ENCODE measurements at places on chromosomes 4 and X.

GRCh38 chrX:15320297-15320696 is 4.9 kb upstream of the ASB11 start:
- no peak overlapping the region for H3K27ac ChIP-seq
- no peaks in the 10 kb centered on the region for H3K4me1 ChIP-seq
- peaks cover 25% of the 10 kb centered on the region for H3K36me3 ChIP-seq
- no peaks in the 10 kb centered on the region for H3K27me3 ChIP-seq

GRCh38 chr4:14184265-14184664 is 556.7 kb upstream of the BOD1L1 start:
- no peaks in the 10 kb centered on the region for H3K36me3 ChIP-seq
- no peak for DNase-seq
- peaks cover 3% of the 10 kb centered on the region for H3K4me1 ChIP-seq
- H3K4me3 ChIP-seq = no peak overlapping the region

DNA sequence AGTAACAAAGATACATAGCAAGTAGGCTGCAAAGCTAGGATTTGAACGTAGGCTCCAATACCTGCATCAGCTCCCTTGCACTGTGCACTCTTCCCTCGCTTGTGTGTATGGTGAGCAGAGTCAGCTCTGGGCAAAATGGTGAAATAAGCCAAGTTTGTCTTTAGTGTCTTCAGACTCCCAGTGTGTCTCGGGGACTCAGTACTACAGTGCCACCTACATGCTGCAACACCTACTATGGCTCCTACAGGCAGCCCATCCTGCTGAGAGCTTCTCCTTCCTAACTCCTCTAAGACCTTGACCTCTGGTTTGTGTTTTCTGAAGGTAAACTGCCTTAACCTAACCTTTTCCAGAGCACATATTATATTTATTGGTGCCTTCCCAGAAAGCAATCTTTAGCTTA is 42.5 kb downstream of the RTL9 start:
- H3K4me3 ChIP-seq = no peak overlapping the region
- DNase-seq = no peak
- H3K27ac ChIP-seq = no peak overlapping the region
- no peaks in the 10 kb centered on the region for H3K36me3 ChIP-seq
- H3K27me3 ChIP-seq = peaks cover 2% of the 10 kb centered on the region

GRCh38 chr4:183253451-183253850 is 66.6 kb downstream of the CLDN22 start:
- no peaks in the 10 kb centered on the region for H3K36me3 ChIP-seq
- H3K4me3 ChIP-seq = no peak overlapping the region
- H3K27ac ChIP-seq = no peak overlapping the region

DNA sequence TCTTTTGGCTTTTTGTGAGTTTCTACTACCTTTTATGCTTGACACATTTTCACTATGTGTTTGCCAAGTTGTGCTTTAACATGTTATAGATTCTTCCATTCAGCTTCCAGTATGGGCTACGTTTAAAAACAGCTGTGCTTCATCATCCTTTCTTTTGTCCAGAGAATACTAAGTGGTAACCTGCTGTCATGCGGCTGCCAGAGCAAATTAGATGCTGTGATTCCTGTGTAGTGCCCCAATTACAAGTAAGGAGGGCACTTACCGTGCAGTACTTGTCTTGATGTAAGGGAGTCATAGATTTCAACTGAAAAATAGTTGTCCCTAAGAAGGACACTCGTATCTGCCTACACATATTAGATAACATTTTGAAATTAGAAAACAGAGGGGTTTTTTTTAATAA is 531.8 kb upstream of the GALNTL6 start:
- no peaks in the 10 kb centered on the region for H3K36me3 ChIP-seq
- no peak overlapping the region for H3K27ac ChIP-seq
- no peaks in the 10 kb centered on the region for H3K27me3 ChIP-seq
- H3K4me3 ChIP-seq = no peak overlapping the region
- no peak for DNase-seq
- no peaks in the 10 kb centered on the region for H3K4me1 ChIP-seq

DNA sequence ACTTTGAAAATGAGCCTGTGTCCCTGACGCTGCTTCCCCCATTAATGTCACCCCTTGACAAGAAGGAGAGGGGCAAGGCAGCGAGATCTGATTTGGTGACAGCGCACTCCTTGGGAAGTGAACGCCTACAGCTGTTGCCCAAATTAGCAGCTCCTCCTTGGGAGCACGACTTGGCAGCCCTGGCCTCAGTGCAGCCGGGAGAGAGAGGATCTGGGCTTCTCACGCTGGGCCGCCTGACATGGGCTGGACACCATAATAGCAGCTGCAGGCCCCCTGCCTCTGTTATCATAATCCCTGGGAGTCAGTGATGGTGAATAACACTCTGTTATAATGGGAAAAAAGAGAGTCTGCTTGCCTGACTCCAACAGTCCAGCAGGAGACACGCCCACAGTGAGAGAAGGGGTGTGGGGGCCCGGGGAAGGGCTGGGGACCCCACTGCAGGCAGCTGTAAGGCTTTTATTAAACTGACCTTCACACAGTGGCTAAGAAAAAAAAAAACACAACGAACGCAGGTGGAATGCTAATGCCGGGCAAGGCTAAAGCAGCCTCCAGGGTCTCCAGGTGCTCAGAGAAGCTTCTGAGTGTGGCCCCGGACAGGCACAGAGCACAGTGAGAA is 73.3 kb downstream of the PSAPL1 start:
- no peaks in the 10 kb centered on the region for H3K4me1 ChIP-seq
- H3K36me3 ChIP-seq = no peaks in the 10 kb centered on the region
- no peak overlapping the region for H3K4me3 ChIP-seq
- no peak overlapping the region for H3K27ac ChIP-seq
- DNase-seq = no peak

- H3K27ac ChIP-seq = no peak overlapping the region
- no peak overlapping the region for H3K4me3 ChIP-seq
- no peaks in the 10 kb centered on the region for H3K27me3 ChIP-seq
- H3K4me1 ChIP-seq = peaks cover 25% of the 10 kb centered on the region
- H3K36me3 ChIP-seq = no peaks in the 10 kb centered on the region
Measured at GRCh38 chr4:68433582-68433981, 13.7 kb upstream of the TMPRSS11E start.
